ENCODE measurements at places on chromosomes 5 and 9. TPM values are rescaled to one million over a fixed set of nuclear protein-coding genes. Genes with fewer than 3 reads are reported as not detected.

Gene LCN10
- total RNA-seq: not detected

Gene PCA3
- total RNA-seq: not detected

Gene DMRT3
- not detected for total RNA-seq

Gene NXNL2
- 7.7 TPM for total RNA-seq

Gene IARS1
- 377 TPM for total RNA-seq

Gene IL13
- not detected for total RNA-seq

Gene NRG2
- total RNA-seq: under 0.01 TPM

Gene IFNB1
- total RNA-seq: not detected

Gene OLFM1
- total RNA-seq: 0.64 TPM

Gene PCDHB3
- total RNA-seq: 0.43 TPM

Gene APBB3
- 11.9 TPM for total RNA-seq

Gene FLT4
- under 0.01 TPM for total RNA-seq

Gene FBXO38
- 74.7 TPM for total RNA-seq

Gene SYNPO
- total RNA-seq: 7.3 TPM

Gene GPR151
- not detected for total RNA-seq
